ENCODE measurements at places on chromosomes 16 and 17.
A peak's percentile ranks its signal among the peaks of the same experiment; 100 is the strongest.

DNA sequence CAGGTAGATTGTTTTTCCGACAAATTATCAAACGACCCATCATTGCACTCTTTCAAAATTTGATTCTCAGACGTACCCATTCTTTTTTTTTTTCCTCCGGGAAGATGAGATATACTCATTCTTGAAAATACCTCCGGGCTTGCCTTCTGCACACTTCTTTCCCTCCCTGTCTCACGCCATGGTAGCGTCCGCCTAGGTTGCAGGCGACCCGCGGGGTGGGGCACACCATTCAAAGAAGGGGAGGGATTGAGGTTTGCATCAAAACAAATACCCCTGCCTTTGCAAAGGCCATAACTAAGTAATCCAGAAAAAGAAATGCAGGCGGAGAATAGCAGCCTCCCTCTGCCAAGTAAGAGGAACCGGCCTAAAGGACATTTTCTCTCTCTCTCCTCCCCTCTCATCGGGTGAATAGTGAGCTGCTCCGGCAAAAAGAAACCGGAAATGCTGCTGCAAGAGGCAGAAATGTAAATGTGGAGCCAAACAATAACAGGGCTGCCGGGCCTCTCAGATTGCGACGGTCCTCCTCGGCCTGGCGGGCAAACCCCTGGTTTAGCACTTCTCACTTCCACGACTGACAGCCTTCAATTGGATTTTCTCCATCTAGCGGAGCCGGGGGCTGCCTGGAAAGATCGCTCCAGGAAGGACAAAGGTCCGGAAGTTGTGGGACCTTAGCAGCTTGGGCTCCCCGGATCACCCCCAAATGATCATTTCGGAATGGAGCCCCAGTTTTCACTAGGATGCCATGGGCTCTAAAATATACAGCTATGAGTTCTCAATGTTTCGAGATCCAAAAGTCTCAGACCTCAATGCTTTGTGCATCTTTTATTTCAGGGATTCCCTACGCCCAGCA is 843 bp downstream of the TP53 start:
- peak; percentile 96 for DNase-seq

- no peak for DNase-seq
These were observed 69.5 kb downstream of the JPH3 start for GRCh38 chr16:87671715-87672270.

DNA sequence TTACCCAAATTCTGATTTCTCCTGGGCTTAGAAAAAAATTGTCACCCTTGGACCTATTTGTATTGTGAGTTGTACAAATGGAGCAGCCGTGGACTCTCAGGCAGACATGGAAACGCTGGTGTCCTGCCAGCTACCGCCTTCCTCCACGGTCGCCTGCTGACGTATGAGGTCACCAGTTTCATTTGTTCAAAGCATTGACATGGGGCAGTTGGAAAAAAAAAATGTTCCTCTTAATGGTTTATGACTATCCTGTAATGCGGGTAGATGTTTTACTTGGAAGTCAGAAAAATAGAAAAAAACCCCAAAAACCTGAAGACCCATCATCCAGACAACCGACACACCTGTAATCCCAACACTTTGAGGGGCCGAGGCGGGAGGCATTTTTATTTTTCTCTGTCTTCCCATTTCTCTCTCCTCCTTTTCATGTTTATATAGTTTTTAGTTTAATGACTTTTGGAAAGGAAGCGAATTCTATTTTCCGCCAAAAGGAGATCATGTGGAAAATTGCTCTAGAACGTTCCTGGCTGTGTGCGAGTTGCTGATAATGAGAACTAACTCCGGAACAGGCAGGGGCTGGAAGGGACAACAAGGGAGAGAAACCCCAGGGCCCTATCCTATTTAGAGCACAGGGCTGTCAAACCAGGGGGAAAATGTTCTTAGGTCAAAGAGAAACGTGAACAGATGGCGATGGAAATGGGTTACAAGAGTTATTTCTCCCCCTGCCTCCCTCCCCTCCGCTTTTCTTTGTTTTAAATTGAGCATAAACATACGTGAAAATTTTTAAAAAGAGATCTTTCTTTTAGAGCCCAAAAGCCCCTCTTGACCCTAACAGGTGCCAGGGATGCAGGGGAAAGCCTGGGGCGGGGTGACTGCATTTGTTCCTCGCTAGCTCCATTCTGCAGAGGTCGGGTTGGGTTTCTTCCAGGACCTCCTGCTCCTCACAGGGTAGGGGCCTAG is 13.7 kb downstream of the DNAH17 start:
- DNase-seq: no peak

- no peak for DNase-seq
These were observed 95.6 kb downstream of the SALL1 start for GRCh38 chr16:51055434-51055833.

- no peak for DNase-seq
These were observed 41.1 kb upstream of the GSE1 start for GRCh38 chr16:85571813-85572619.

DNA sequence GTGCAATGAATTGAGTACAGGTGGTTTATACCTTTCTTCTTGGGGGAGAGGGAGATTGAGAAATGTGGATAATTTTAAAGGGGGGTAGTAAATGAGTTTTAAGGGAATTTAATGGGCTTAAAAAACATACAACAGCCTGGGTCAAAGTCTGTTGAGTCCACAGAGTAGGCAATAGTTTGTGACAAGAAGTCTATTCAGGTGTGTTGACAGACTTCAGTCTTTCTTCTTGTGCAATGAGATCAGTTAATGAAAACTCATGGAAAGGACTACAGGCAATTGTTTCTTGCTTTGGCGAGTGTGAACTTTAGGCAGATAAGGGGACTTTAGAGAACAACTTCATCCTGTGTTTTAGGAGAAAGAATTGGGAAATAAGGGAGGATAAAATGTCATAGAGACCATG is 507.8 kb upstream of the CA10 start:
- DNase-seq: no peak

DNA sequence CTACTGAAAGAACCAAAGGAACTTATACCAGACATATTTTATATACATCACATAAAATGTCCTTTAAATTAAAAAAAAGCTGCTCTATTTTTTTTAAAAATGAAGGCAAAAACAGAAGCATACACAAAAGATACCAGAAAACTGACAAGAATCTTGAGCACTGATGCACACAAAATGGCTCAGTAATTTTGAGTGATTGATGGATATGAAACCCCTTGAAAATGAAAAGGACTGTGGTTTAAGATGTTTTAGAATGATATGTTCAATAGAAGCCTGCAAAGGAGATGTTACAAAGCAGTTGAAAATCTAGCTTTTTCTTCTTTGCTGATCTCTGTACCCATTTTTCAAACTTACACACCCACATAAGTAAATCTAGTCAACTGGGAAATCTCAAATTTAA is 2.7 kb downstream of the C16orf87 start:
- no peak for DNase-seq

DNA sequence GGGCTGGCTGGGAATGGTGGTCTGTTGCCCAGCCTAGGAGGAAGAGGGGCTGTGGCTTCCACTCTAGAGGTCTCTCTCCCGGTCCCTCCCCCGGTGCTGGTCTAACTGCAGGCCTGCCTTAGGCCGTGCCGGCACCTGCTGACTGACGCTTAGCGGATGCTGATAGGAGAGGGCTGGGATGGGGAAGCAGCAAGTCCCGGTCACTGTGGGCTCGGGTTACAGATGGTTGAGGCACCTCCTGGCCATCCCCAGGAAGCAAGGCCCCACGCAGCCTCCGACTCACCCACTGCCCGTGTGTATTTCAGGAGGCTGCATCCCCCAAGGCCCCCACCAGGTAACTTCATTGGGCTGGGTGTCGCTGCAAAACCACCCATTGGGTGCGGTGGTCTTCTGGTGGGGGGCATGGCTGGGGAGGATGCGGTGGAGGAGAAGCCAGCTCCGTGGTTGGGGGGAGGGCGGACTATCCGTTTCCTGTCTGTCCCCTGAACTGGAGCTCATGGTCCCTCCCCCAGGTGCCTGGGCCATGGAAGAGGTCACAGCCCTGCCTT is 278.9 kb downstream of the SEC14L1 start:
- DNase-seq: no peak

- no peak for DNase-seq
These were observed 4.9 kb downstream of the RUNDC1 start for GRCh38 chr17:42985225-42985624.

DNA sequence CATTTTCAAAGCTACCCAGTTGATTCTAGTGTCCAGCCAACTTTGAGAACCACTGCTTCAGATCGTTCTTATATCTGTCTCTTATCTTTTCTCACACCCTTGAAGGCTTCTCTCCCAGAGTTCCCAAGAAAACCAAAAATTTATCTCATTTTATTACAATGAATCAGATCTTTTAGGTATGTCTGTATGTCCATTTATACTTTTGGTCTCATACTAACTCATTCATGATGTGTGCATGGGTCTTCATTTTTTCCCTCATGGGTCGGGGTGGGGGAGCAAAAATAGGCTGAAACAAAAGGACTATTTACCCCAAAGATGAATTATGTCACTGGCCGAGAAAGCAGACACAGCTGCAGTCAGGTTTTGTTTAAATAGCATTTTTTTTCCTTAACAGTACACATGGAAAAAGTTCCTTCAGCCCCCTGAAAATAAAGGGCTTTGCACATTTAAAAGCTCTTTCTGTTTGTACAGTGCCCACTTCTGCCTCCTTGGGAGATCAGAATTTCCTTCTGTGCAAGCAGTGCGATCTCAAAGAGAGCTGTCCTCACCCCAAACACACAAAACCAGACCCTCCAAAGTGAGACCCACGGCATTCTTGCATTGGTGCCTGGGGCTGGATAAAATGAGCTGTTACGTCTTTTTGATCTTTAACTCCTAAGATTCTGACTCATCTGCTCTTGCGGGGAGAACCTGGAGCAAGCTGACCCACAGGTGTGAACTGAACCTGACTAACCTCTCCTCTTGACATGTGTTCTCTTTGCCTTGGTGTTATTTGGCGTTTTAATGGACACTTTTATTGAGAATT is 251.2 kb upstream of the ELAC2 start:
- no peak for DNase-seq
